ENCODE measurements at places on chromosomes 4 and X.

DNA sequence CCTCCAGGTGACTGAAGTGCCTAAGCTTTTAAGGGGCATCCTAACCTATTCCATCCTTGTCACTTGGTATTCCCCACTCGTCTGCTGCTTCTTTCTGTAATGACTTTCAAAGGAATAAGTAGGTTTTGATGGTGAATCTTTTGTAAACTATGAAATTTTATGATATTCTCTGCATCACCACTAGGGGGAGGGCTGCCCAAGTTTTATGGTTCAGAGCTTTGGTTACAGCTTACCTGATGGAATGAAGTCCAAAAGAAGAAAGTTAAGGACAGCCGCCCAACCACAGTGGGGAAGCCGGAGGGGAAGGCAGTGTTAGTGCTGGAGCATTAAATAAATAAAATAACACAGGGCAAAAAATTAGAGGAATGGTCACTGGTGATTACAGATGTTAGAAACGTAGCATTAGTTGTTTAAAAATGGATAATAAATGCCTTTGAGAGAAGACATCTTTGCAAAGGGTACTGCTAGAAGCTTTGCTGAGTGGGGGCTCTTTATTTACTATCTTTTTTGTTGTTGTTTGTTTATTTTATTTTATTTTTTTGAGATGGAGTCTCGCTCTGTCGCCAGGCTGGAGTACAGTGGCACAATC, 204.9 kb downstream of the GBA3 start:
- DNase-seq, result peak; percentile 10

DNA sequence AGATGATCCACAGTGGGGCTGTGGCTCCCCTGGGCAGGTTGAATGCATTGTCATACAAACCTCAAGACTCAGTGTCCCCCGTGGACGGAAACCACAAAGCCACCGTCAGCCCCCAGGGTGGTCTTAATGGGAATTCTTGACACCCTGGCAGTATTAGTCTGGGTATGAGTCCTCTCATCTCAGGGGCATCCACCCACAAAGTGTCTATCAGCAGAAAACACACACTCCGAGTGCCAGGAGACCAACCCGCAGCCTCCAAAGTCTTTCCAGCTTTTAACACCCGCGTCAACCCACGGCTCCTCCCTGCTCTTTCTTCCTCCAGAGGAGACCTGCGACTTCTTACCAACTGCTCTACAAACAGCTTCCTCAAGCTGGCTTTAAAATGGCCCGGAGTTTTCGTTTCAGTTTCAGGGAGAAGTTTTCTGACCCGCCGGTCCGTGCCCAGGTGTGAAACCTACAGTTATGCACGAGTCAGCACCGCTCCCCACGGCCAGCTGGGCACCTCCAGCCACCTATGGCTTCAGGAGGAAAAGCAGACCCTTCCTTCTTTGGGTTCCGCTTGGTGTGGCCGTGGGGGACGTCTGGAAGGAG, 14.4 kb upstream of the ASMTL start:
- DNase-seq, result no peak

DNA sequence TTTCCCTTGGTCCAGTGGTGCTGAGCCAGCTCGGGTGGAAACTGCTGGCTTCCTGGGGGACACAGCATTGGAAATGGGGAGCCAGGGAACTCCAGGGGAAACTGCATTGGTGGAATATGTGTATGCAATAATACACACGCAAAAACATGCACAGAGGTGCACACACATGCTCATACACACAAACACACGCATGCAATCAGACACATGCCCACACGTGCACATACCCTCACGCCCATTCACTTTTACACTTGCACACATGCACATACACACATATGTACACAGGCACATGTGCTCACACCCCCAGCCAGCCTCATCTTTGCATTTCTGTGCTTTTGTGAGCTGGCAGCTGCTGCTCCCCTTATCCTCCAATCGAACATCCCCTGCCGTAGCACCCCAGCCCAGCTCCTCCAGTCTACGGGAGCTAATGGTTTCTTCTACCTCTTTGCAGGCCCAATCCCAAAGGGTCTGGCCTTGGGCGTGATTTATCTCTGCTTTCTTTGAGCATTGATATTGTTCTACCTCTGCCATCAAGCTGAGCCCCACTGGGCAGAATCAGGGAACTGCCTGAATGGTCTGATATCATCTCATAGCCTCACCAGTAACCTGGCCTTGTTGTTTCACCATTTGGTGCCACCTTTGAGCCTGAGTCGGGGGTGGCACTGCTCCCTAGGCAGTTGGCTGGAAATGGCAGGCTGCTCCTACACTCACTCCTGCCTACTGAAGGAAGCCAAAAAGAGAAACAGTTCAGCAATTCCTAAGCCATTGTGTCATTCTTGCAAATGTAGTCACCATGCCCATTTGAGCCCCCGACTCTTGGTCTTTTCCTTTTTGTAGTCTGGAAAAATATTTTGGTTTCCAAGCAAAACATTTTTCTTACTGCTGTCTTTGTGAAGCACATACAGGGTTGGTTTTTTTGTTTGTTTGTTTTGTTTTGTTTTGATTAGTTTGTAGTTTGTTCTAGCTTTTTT, 104.4 kb upstream of the MAMLD1 start:
- DNase-seq, result no peak

GRCh38 chr4:3493720-3494461, 30.8 kb downstream of the DOK7 start:
- no peak for DNase-seq

DNA sequence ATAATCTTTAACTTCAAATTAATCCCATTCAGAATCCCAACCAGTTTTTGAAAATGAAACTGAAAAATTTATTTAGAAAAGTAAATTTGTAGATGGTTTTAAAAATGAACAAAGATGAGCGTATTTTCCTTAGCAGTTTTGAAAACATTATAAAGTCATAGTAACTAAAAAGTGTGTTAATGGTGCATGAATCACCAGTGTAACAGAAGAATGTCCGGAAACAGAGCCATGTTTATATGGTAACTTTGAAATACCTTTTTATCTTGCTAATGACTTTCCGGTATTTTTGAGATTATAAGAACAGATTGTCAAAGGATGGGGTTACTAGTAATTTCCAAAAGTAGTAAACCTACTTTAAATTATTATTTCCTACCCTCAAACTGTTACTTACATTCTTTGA, 145.9 kb downstream of the IRS4 start:
- DNase-seq, result no peak

DNA sequence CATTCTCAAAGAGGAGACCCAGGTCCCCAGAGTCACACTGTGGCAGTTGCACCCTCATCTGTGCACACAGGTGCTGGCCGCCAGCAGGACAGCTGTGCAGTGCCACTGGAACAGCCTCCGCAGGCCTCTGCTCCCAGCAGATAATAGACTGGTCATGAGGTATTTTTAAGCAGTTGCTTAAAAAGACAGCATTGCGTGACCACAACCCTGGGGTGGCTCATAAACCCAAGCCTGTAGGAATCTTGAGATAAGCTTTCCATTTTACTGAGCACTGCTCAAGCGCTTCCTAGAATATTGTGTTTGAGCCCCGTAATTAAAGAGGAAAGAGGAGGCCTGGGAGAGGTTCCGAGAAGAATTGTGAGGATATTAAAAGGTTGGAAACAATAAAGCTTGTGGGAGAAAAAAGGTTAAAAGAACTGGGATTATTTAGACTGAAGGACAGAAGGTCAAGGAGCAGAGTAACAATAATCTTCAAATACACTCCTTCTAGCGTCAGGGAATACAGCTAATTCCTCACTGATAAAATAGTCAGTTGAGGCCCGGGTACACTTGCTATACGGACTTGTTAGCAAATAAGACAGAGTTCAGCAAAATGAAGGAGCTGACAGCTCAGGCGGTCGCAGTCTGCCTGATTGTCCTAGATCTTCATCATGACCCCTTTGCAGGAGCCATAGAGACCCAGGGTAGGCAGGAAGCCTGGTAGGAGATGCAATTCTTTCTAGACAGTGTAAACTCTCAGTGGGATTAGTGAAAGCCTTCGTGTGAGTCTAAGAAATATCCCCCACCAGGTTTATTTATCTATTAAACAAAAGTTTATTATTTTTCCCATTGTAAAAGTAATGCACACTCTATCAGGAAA, 86.2 kb upstream of the KIT start:
- DNase-seq, result no peak

- no peak for DNase-seq
These were observed 92.7 kb downstream of the AFF2 start for GRCh38 chrX:148593146-148593545.

DNA sequence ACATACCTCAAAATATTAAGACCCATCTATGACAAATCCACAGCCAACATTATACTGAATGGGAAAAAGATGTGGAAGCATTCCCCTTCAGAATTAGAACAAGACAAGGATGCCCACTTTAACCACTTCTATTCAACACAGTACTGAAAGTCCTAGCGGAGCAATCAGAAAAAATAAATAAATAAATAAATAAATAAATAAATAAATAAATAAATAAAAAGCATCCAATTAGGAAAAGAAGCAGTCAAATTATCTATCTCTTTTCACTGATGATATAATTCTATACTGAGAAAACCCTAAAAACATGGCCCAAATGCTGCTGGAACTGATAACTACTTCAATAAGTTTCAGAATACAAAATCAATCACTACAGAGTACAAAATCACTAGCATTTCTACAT, 67.5 kb downstream of the PRR32 start:
- DNase-seq, result no peak

GRCh38 chr4:5746250-5746649, 35.2 kb downstream of the EVC start:
- no peak for DNase-seq

DNA sequence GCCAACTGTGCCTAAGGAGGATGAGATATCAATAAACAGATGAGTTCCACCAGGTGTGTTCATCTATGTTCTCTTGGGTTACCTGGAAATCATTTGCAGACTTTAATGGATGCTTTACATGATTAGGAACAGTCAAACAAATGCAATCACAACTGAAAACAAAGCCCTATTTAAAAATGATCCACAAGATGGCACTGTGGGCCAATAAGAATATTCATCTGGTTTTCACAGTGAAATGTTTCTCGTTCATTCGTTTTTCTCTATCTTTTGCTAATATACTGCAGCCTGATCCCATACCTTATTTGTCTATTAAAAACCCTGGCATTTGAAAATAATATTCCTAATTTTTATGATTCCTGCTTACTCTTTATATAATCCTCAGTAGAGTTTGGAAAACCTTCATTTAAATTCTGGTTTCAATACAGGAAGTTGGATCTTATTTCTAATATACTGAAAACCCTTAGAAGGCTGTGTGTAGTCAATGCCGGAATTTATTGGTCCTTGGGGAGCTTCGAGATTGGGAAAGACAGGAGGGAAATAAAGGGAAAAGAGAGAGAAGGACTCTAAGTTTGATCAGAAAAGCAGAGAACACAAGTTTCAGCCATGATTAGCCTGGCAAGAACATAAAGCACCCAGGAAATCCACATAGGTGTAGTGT, 63.8 kb upstream of the TAPT1 start:
- DNase-seq, result peak; percentile 51

DNA sequence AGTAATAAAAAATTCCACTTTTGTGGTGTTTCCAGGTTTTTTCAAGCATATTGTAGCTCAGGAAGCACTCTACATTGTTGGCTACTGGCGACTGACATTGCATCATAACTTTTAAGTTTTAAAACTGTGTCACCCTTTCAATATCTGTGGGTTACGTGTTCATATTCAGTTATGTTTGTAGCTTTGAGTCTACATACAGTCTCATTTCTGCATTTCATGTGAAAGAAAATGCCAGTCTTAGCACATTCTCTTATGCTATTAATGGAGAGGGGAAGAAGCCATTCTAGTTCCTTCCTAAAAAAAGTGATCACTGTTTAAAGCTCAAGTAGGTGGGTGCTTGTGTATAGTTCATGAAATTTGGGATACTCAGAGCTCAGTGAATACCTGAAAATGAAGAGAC, 38.1 kb downstream of the DIAPH2 start:
- no peak for DNase-seq

- no peak for DNase-seq
These were observed 22.9 kb upstream of the GABRQ start for GRCh38 chrX:152614791-152615190.

- no peak for DNase-seq
These were observed 5.7 kb downstream of the AFM start for GRCh38 chr4:73487233-73487632.

GRCh38 chrX:136200466-136200865, 50.7 kb downstream of the MAP7D3 start:
- DNase-seq, result no peak

GRCh38 chr4:143035661-143036060, 149.1 kb upstream of the USP38 start:
- DNase-seq, result no peak

GRCh38 chr4:56080384-56080783, 131.6 kb downstream of the CEP135 start:
- no peak for DNase-seq

DNA sequence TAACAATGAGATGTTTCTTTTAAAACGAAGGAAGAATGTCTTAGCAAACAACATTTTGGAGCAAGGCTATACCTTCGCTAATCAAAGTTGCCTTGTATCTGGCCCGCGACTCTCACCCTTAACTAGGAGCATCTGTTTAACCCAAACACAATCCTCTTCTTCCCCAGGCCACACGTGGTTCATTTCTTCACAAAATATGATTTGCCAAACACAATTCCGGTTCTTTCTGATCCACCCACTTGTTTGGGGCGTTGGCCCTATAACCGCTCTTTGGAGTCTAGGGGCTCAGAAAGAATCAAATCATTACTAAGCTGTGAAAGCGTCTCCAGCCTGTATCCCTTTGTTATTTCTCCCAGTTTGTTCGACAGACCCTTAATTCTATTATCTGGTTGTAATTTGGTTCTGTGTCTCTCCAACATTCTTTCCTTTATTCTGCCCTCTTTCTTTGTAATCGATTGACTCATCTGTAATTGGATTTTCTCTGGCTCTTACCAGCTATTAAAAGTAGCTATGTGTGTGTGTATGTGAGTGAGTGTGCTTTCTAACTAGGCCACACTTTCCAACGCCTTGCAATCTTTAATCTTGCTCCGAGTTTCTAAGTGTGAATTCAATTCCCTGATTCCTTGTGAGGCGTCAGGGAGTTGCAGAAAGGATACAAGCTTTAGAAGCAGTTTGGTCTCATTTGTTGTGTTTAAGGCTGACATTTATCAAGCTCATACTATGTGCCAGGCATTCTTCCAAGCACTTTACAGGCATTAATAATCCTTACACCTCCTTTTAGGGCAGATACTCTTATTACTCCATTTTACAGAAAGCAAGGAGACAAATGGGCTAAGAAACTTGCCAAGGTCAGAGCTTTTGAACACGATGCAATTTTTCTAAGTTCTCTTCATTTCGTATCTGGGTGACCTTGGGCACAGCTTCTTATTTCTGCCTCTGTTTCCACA, 138.6 kb upstream of the CPEB2 start:
- no peak for DNase-seq

GRCh38 chr4:5711479-5712184, 631 bp downstream of the EVC start:
- no peak for DNase-seq

DNA sequence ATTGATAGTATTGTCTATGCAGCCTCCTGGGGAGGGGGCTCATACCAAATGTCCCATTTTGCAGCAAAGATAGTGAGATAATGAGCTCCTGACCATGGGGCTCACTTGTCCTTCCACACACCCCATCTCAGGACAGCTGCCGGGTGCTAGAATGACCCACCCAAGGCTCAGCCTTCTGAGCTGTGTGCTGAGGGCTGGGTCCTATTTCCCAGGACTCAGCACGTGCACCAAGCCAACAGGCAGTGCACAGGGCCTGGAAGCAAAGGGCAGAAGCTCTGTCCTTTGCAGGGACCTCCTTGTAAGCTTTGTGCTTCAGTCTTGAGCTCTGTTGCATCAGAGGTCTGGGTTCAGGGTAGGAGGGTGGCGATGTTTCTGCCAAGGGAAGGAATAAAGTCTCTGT, 11.2 kb upstream of the ABLIM2 start:
- no peak for DNase-seq

- DNase-seq, result no peak
These were observed 849.1 kb upstream of the SLIT2 start for GRCh38 chr4:19402581-19403065.

Measured in kidney capillary endothelial cell (primary cell).